ENCODE measurements at places on chromosomes 2 and 18.

DNA sequence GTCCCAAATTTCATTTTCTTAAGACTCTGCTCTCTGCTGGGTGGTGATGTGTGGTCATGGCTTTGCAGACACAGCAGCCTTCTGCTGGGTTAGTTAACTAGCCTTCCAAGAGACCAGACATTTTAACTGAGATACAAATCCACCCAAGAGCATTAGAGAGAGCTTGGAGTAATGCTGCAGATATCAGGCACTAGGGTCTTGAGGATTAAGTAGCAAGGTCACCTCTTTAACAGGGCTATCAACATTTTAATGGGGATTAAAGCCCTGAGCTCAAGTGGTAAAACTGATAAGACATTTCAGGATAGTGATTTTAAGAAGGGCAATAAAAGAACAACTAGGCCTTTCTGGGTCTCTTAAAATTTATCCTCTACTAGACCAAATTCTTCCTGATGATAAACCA lies 461.2 kb downstream of the MEIS1 start:
- no peak for DNase-seq

- DNase-seq, result no peak
These were observed 110.9 kb downstream of the CABYR start for GRCh38 chr18:24249716-24250115.

DNA sequence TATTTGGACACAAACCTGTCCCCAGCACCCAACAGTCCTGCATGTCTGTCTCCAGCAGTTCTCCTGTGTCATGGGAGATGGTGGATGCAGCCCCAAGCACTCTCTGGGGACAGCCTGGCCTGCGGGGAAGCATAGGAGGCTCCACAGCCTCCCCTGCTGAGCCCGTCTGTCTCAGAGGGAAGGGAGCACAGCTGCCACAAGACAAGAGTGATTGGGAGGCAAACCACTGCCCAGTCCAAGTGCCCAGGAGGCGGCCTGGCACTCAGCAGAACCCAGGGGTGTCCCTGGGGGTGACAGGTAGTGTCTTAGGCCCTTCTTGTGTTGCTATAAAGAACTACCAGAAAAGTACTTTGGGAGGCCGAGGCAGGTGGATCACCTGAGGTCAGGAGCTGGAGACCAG lies 211.2 kb upstream of the MYT1L start:
- DNase-seq, result no peak

DNA sequence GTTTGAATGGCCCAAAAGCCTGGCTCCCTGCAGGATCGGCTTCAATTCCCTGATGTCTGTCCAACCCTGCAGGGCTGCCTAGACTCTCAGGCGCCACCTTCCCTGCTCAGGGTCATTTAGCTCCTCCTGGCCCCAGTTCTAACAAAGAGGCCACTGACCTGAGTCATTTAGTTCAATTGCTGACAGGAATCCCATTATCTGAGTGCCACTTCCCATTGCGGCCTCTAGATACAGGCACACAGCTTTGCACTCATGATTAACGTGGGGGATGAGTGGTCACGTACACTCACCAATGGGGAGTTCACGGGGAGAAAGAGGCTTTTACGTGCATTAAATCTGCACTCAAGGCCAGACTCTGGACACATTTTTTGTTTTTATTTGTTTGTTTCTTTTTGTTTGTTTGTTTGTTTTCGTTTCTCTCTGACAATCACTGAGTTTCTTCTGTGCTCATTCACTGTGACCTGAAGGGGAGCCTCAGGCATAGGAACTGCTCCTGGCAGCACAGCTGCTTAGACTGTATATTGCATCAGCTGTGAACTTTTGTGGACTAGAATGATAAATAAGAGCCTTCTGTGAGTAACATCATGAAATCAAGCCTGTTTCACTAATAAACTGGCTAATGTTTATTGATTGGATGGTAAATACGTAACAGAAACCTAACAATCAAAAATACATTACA lies 118.9 kb upstream of the CTNNA2 start:
- DNase-seq, result no peak

GRCh38 chr18:38883111-38883510 lies 1317.5 kb upstream of the CELF4 start:
- DNase-seq, result no peak

GRCh38 chr2:43086451-43087221 lies 139.8 kb downstream of the ZFP36L2 start:
- no peak for DNase-seq

DNA sequence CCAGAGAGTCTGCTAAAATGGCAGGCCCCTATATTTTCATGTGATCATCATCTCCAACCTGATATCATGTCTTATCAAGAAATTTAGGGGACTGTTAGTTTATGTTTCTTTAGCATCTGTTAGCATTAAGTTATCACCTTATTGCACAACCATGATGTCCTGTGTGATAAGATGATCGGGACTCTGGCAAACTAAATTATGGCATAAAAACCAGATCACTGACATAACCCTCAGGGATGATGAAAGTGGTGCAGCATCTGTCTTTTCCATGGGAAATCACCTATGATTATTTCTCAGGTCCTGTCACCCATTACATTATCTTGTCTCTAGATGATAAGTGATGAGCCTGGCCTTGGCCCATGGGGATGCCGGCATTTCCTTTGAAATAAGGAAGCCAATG lies 458.6 kb upstream of the DCC start:
- no peak for DNase-seq

DNA sequence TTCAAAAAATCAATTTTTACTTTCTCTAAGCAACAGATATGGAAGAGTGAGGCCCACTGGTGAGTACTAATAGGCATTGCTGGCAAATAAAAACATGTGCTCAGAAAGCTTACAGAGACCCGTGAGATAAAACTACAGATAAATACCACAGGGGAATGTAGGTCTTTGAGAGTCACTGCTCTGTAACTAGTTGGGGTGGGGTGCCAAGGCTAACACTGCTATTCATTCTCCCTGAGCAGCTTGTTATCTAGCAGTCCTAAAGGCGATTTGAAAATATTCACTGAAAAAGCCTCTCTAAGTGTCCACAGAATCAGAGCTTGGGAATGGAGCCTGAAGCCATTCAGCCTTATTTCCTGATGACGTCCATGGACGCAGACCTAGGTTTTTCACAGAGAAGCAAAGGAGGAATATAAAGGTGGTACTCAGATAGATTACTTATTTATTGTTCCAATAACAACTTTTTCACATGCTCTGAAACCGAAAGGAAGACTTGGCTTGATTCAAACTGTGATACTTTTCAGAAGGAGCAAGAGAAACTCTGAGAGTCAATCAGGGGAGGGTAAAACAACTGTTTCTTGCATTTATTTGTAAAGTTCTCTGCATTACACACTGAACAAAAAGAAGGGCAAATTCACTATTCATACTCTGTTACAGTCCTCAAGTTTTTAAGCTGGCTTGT lies 188.4 kb downstream of the PPP1R1C start:
- DNase-seq, result no peak

GRCh38 chr2:120736624-120737339 lies 1.1 kb downstream of the GLI2 start:
- DNase-seq, result no peak

DNA sequence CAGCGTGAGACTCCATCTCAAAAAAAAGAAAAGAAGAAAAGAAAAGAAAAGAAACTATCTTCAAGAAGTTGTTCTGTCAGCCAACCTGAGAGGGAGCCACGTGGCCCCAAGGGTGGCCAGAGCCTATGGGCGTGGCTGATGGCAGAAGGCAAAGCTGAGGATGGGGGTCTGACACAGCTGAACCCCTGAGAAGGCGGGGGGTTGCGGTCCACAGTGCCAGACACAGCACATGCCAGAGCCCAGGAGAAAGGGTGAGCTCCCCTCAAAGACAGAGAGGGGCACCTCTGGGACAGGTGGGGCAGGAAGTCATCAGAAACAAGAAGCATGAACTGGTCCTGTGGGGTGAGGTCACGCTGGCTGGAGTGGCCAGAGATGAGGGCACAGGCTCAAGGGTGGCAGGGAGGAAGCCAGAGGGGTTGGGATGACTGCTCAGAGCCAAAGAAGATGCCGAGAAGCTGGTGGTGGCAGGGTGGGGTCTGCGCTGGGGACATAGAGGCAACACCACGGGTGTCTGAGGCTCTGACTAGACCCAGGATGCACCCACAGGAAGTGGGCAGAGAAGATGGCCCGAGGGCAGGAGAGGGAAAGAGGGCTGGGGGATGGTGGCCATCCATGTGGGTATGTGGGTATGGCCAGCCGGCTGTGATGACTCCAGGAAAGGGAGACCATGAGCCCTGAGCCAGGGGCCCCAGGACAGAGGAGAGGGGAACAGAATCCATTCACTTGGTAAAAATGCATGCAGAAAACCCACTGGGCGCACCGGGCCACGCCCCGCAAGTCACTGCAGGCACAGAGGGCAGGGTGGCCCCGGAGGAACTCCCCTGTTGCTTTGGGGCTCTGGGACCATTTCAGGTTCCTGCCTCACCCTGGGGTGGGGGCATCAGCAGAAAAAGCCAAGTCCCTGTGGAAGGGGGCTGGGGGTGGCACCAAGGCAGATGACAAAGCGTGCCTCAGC lies 8.4 kb downstream of the KIF1A start:
- DNase-seq, result no peak

DNA sequence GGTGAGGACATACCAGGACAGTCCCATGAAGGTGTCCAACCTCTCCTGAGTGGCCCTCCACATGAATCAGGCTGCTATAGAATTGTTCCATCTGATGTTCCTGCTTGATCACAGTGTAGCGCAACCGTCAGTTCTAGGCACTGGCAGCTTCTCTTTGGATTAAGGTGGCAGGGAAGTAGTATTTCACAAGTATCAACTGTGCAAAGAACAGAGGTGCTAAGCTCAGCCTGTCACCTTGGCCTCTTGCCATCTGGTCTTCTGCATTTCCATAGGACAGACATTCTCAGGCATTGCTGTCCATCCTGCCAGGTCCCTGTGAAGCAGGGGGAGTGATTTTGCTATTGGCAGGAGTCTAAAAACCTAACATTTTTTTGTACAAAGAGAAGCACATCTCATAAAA lies 182.2 kb upstream of the EPAS1 start:
- no peak for DNase-seq
